Stimulated activated CD4-positive, alpha-beta T cell treated with anti-CD3 and anti-CD28 coated beads, Interleukin-1b, Interleukin-23, amount 100 ng/mL, for 1 hour (primary cell): ENCODE measurements at places on chromosomes 5 and 9.

GRCh38 chr9:90894986-90895687 lies 93.5 kb downstream of the SYK start:
- DNase-seq: no peak

DNA sequence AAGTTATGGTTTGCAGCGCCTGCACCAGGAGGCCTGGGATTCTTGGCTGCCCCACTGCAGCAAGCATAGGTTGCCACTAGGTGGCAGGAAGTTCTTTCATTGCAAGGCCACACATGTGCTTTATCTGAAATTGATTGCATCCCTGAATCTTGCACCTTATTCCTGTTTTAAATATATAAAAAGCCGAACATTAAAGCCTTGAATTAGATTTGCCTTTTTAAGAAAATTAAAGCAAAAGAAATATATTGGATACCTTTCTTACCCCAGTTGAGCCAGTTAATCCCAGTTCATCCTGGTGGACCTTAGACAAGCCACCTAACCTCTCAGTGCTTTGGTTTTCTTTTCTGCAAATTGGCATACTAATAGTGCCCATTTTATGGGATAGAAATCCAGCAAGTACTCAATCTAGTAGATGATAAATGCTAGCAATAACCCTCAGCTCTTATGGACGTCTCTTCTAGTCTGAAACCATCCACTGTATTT lies 6.3 kb upstream of the TRMT10B start:
- peak; percentile 17 for DNase-seq

- DNase-seq: no peak
Observed at GRCh38 chr5:167794121-167794520, 497.3 kb upstream of the WWC1 start.

DNA sequence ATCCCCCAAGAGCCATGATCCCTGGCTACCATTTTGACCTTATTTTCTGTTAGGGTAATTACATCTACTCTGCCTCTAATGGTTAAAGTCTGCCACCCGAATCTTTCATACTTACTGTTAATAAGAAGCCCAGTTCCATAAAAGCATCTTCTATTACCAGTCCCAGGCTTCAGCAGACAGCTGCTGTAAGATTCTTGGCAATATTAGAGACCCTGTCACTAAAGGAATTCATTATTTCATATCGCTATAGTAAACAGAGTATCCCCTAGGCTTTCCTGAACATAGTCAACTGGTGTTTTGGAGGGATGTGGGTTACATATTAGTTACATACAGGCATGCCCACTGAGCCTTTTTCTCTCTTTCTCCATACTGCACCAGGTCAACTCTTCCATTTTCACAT lies 608.7 kb upstream of the SEMA6A start:
- no peak for DNase-seq

GRCh38 chr9:114392749-114393112 lies 4.9 kb upstream of the AKNA start:
- DNase-seq: no peak

DNA sequence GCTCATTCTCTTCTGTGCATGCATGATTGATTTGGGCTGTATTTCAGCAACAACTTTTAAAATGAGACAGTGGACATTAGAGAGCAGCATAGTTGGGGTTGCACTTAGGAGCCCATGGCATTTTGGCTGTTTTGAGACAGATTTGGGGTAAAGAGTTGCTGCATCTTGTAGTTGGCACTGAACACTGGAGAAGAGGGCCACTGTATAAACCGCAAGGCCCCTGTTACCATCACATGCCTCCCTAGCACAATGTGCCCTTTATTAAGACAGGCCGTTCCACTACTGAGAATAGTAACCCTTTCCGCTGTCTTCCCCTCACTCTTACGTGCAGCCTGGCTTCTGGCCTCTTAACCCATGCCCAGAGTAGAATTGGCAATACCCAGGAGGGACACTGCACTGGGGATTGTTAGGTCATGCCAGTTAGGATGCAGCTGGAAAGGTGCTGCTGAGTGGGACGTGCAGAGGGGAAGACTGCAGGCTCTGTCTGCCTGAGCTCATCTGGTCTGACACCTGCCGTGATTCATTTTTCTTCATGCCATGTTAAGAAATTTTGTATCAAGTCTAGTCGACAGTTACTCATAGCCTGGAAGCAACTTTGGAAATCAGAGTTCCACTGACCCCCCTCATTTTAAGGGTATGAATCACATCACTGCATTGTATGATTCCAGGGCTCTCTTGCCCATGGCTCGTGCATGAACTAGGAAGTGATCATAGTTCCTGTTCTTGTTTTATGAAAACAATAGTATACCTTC lies 146.9 kb upstream of the DMRT1 start:
- DNase-seq: no peak

DNA sequence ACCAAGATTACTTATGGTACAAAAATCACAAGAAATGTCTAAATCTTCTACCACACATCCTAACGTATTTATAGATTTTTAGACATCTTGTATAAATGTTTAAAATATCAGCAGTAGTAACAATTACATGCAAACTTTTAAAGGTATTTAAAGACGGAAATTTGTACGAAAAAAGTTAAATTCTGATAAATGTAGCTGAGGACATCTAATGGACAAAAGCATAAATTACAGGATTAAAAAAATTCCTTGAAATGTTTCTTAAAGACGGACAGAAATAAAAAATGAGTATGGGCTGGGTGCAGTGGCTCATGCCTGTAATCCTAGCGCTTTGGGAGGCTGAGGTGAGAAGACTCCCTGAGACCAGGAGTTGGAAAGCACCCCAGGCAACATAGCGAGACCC lies 15.8 kb downstream of the ERCC8 start:
- no peak for DNase-seq

- DNase-seq: peak; percentile 62
Observed at GRCh38 chr5:32232441-32233219, 58.5 kb upstream of the GOLPH3 start.

DNA sequence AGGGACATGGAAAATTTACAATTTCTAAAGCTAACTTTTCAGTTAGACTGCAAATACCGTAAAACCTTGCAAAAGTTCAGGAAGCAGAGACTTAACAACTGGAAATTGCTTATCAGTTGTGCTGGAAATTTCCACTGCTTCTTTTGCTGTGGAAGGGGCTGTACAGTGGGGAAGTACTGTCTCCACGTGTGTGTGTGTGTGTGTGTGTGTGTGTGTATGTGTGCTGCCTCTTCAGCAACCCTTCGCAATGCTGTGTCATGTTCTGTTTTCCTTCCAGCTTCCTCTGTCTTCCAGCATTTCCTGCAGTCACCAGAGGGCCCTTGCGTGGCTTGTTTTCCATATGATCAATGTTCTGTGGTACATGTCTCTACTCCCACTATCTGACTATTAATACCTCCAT lies 87.5 kb upstream of the RANBP3L start:
- no peak for DNase-seq

GRCh38 chr9:93072383-93072795 lies 13.9 kb downstream of the SUSD3 start:
- no peak for DNase-seq

DNA sequence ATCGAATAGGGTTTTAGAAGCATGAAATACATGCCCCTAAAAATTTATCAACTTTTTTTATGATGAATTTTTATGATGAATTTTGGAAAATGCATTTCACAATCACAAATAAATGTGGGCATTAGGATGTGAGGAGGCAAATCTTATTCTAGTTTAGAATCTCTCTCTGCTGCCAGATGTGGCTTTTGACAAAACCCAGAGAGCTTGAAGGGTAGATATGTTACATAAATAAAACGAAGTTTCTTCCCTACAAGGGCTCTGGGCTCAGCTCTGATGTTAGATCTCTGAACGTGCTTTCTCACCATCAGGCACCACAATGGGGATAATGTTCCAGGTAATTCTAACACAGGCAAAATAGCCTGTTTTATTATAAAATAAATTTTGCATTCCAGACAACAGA lies 102.3 kb upstream of the ADAMTSL1 start:
- DNase-seq: no peak

DNA sequence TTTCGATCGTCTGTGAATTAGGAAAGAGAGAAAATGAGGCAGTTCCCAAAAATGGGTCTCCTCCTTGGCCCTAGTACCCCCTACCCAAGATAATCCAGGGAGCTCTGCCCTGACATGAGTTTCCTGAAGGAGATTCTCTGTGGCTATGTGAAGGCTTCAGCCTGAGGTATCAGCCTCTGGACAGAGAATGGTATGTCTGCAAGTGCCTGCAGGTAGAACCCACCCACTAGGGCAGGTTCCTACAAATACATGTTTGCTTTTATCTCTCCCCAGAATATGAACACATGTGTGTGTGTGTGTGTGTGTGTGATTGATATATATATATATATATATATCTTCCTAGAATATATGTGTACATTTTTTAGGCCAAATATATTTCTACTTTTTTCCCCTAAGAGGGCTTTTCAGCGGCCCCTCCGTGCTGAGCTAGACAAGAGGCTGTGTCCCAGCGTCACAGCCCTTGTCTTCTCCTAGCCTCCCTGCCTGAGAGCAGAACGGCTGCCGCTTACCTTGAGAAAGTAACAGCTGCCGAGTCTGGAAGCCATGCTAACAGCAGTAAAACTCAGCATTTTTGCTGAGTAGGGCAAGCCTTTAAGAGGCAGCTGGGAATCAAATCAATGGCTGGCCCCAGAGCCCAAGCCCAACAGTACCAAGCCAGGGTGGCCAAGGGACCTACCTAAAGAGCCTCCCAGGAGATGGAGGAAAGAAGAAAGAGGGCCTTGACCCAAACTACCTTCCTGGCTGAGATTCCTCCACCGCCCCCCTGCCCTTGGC lies 2.1 kb downstream of the BRINP1 start:
- no peak for DNase-seq
